NAMALWA (cell line): ENCODE measurements at places on chromosomes 7 and 10.

DNA sequence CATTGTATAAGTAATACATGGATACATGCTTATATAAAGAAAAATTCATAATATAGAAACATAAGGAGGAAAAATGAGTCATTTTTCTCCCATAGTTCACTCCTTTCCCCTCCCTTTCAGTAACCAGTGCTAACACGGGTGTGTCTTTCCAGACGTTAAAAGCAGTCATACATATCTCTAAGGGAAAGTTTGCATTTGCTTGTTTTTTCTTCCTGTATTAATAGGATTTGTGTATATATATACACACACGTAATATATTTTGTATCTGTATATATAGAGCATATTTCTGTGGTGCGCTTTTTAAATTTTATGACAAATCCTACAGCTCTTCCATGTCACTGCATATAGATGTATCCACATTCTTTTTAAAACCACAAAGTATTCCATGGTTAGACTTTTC is 78.8 kb downstream of the RALA start:
- no peak for DNase-seq

- DNase-seq: no peak
Observed at GRCh38 chr7:36787933-36788378, 63.7 kb upstream of the AOAH start.

GRCh38 chr7:33904681-33905388 is 504 bp upstream of the BMPER start:
- DNase-seq: no peak

- DNase-seq: no peak
Observed at GRCh38 chr10:132556994-132557441, 19.4 kb downstream of the INPP5A start.

- DNase-seq: no peak
Observed at GRCh38 chr10:122713091-122713885, 13.6 kb upstream of the C10orf120 start.

- no peak for DNase-seq
Observed at GRCh38 chr10:126080879-126081411, 184.6 kb downstream of the FANK1 start.

GRCh38 chr7:142556740-142557139 is 192.5 kb upstream of the PRSS1 start:
- no peak for DNase-seq

DNA sequence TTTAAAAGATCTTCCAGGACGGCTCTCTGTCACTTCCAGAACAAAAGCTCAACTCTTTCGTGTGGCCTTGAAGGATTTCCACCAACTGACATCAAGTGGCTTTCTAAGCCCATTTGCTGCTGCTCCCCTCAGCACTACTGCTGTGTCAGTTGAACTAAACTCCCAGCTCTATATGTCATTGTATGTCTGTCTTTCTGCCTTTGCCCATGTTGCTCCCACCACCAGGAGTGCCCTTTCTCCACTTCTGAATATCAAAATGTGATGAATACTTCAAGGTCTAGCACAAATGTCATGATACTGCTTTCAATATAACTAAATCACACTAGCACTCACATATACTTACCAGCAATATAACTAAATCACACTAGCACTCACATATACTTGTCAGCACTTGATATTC is 138.3 kb downstream of the ATXN7L1 start:
- peak; percentile 26 for DNase-seq

GRCh38 chr7:107045195-107045960 is 873 bp downstream of the PRKAR2B start:
- peak; percentile 65 for DNase-seq

DNA sequence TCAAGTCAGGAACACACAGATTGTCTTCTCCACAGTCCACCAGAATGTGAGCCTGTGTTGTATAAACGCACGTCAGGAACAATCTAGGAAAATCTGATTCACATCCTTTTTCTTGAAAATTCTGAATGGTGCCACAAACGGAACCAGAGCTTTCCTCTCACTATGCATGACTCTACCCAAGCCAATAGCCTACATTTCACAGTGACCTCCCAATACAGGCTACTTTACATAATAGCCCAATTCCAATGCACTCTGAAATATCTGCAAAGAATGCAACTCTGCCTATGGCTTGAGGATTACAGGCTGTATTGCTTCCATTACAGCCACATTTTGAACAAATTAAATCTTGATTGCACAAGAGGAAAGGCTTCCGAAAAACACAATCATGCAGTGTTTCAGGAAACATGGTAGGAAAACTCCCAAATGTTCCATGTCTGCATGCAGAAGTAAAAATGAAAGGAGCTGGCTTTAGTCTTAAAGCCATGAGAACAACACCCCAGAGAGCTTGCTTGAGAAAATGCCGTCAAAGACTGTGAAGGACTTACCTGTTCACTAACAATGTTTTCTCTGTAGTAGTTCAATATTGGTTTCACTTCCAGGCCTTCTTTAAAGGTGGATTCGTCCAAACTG is 113.9 kb downstream of the ITGA8 start:
- no peak for DNase-seq

- DNase-seq: peak; percentile 90
Observed at GRCh38 chr10:92573798-92574547, at the start of gene IDE. Gene IDE (minus strand): TSS chr10:92574093. CDS start chr10:92574019, 74 bp downstream.
